ENCODE measurements at places on chromosomes 5 and 9. TPM values are rescaled to one million over a fixed set of nuclear protein-coding genes. Genes with fewer than 3 reads are reported as not detected.

Gene SLC36A3
- total RNA-seq: not detected

Gene KYAT1
- total RNA-seq: 6.8 TPM

Gene RPL7A
- total RNA-seq: 3,220 TPM

Gene DDX4
- total RNA-seq: not detected

Gene OGN
- not detected for total RNA-seq

Gene LEAP2
- total RNA-seq: under 0.01 TPM

Gene CHSY3
- 1.4 TPM for total RNA-seq

GRCh38 chr5:144205141-144205551 lies 34.5 kb downstream of the KCTD16 start:
- DNase-seq: peak; percentile 50

DNA sequence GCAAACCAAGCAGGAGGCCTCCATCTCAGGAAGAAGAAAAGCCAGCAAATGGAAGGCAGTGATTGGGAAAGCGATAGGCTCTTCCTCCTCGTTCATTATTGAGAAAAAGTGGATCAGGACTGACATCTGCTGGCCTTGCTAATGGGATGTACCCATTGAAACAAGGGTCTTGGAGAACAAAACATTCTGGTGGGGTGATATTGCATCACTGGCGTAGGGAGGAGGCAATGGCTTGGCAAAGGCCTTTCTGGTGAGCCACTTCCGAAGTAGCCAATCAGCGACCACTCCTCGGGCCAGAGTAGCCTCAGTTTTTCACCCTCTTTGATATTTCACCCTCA lies 86.7 kb upstream of the NFIB start:
- DNase-seq: peak; percentile 58

GRCh38 chr5:101278011-101278687 lies 375.1 kb upstream of the ST8SIA4 start:
- DNase-seq: peak; percentile 0

DNA sequence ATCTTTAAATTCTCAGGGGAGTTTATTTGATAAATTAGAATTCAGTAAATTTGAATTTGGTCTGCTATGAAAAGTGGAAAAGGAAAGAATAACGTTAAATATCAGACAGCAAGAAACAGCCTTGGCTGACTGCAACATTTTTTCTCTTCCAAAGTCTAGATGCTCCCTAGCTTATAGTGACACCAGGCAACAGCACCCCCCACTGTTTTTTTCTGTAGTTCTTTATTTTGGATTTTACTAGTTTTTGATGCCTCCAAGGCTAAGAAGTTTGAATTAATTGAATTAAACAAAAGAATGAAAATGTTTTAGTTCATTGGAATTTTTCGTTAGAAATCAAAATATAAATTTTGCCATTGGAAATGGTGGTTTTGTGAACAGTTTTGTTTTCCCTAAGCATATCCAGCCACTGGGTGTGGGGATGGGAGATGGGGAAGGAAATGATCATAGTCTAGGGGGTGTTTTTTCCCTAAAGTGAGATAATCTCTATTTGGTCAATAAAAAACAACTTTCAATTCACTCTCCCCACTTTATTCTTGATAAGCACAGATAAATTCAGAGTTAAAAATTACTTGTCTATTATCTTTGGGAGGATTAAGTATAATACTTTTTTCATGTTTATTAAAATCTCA lies 199.3 kb upstream of the CD180 start:
- no peak for DNase-seq

DNA sequence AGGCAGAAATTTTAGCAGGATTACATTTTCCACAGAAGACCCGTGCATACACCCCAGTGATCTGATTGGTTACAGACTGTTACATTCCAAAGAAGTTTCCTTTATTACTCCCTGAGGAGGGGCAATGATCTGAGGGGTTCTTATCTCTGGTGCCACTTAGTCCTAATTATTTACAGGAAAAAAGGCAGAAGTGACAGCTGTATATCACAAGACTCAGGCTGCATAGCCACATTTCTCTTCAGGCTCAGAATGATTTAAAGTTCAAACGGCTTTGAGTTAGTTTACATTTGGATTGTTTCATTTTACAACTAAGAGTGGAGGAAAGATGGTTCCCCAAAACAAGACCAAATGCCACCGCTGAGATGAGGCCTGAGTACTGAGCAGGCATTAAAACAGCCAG lies 17.3 kb downstream of the NAIF1 start:
- DNase-seq: no peak

- no peak for DNase-seq
These were observed 219.9 kb upstream of the GAS1 start for GRCh38 chr9:87167161-87167560.

DNA sequence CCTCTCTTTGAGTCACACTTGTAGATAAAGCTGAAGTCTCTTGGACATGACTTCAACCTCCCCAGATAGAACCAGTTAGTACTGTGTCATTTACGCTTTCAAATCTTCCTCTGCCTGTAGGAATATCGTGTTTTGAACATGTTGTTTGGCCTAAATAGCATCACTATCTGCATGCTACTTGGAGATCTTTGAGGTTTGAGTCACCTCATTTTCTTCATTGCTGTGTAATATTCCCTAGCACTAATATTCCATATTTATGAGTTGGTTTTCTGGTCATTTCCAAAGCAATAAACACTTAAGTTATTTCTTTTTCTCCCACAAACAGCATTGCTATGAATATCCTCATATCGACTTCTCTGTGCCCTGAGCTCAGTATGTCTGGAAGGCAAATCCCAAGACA lies 100.3 kb downstream of the ROR2 start:
- no peak for DNase-seq

DNA sequence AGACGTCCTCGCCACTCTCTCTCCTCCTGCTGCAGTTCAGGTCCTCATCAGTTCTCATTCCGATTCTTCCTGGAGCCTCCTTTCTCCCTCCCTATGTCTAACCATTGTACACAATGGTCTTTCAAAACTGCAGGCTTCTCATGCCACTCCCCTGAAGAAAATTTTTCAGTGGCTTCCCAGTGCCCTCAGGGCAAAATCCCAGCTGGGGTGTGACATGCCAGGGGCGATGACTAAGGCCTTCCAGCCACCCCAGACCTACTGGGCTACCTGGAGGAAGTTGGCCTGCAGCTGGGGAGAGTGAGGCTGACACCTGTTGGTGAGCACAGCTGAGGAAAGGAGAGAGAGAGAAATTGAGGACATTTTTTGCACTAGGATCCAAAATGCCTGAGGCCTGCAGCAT lies 65.2 kb downstream of the SREK1 start:
- no peak for DNase-seq

All from IMR-90 (cell line).